ENCODE measurements at places on chromosomes 2 and 18. TPM values are rescaled to one million over a fixed set of nuclear protein-coding genes. Genes with fewer than 3 reads are reported as not detected.

DNA sequence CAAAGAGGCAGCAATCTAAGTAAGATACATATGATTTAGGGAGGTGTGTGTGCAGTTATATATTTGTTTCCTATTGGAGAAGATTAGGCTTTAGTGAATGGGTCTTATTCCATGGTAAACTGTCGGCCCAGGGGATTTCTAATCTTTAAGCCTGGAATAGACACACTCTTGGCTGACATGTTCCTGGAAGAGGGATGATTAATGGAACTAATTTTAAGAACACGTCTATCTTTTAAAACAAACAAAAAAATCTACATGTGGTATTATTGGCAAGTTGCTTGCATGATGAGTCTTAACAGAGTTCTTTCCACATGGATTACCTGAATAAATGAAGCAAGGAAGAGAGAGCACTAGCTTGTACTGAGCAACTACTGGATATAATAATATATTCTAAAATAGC, 114.2 kb upstream of the NT5C1B start:
- no peak for DNase-seq

Gene GPR35
- total RNA-seq: 0.25 TPM

Gene SMAD2
- total RNA-seq: 77.7 TPM

DNA sequence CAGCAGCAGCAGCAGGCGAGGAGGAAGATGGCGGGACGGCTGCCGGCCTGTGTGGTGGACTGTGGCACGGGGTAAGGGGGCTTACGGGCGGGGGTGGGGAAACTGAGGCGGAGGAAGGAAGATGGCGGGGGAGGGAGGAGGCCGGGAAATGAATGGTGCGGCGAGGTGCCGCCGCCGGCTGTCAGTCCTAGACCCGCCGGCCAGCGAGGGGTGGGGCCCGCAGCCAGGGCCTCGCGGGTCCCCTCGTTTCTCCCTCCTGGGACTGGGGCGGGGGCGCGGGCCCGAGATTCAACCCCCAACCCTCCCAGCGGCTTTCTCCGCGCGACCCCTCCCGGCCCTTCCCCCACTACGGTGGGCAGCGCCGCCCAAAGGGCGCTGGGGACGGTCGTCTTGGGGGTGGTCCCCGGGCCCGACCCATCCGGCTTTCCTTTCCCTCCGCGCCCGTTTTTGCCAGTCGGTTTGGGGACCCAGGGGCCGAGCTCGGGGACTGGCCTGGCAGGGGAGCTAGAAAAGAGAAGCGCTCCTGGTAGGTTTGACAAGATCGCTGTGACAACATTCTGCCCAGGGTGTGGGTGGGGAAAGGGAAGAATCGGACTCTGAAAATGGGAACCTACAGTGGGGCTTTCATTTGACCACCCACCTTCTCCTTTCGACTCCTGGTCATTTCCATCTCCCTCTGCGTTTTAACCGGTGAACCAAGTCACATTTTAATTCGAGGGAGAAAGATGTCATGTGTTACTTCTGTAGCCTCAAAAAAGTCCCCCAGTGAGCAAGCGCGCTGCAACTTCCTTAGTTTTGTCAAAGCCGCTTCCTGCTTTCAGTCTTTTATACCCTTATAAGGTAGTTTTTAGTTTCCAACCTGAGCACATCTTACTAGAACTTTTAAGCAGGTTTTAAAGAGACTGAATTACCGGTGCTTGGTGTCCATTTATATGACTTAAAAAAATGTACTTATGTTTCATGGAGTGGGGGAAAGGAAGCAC, 655 bp downstream of the ACTR3 start:
- peak; percentile 83 for DNase-seq

Gene PMAIP1
- total RNA-seq: 5.3 TPM

DNA sequence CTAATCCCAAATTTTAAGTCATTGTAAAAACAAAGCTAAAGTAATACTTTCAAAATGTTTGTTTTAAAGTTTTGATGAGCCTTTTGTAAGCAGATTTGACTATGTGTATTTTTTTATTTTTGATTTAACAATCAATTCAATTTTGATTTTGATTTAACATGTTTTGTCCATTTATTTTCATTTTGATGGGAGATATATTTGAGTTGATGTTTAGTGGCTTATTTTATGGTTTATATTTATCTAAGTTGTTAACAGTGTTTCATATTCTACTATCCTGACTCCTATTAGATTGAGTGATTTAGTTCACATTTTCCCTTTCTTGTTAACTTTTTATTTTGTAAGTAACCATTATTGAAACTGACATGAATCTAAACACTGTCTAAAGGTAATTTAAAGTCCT, 44.7 kb downstream of the TMEM18 start:
- DNase-seq: no peak

DNA sequence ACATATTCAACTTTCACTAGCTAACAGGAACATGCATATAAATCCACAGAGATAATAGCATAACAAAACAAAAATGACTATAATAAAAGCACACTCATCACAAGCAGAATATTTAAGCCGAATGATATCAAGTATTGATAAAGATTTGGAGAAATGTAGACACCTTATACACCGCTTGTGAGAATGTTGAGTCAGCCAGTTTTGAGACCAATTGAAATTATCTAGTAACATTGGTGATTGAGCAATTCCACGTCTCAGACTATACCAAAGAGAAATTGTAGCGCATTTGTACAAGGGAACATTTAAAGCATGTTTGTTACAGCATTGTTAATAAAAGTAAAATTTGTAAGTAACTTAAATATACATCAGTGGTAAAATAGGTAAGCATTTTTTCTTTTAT, 402.9 kb upstream of the FIGN start:
- no peak for DNase-seq

GRCh38 chr2:121505005-121505404, 25.7 kb upstream of the RNU4ATAC start:
- peak; percentile 92 for DNase-seq

DNA sequence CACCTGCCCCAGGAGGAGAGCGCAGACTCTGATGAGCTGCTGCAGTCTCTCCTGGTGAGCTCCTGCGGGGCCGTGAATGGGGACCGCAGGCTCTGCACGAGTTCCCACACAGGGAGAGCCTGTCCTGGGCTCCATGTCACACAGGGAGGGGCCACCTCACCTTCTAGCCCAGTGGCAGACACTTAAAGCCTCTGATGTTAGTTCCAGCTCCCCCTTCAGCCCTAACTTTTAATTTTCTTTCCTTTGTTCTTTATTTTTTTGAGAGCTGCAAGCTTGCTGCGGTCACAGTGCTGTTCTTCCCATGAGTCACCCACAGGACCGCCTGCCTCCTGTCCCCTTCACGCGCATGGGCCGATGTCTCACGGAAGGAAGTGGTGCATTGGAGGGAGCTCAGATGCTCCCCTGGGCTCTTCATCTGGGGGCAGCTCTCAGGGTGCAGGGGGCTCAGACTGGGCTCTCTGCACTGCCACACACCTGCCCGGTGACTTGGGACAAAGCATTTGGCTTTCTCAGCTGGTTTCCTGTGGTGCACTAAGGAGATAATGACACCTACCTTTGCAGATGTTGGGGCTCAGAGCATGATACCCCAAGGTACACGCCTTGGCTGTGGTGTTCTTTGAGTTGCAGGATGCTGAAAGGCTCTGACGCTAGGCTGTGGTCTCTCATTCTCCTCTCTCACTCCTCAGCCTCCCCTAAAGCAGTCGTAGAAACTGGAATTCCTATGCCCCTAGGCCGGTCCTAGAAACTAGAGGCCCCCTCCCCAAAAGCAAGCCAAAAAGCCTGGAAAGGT, 37.2 kb upstream of the PXDN start:
- no peak for DNase-seq

GRCh38 chr2:101127319-101128056, 23.7 kb downstream of the TBC1D8 start:
- no peak for DNase-seq

GRCh38 chr2:126623000-126623399, 33.0 kb upstream of the GYPC start:
- DNase-seq: no peak

GRCh38 chr2:1680222-1681016, 63.9 kb downstream of the PXDN start:
- DNase-seq: no peak

- peak; percentile 60 for DNase-seq
These were observed 55.3 kb downstream of the KCTD1 start for GRCh38 chr18:26493021-26493420.

Gene ATP8B1
- total RNA-seq: 43.4 TPM

- DNase-seq: no peak
These were observed 6.8 kb downstream of the B4GALT6 start for GRCh38 chr18:31677592-31677991.

- peak; percentile 40 for DNase-seq
These were observed 32.8 kb downstream of the LPIN2 start for GRCh38 chr18:2979871-2980790.

- no peak for DNase-seq
These were observed 100.2 kb downstream of the ARHGAP15 start for GRCh38 chr2:143229411-143229810.

DNA sequence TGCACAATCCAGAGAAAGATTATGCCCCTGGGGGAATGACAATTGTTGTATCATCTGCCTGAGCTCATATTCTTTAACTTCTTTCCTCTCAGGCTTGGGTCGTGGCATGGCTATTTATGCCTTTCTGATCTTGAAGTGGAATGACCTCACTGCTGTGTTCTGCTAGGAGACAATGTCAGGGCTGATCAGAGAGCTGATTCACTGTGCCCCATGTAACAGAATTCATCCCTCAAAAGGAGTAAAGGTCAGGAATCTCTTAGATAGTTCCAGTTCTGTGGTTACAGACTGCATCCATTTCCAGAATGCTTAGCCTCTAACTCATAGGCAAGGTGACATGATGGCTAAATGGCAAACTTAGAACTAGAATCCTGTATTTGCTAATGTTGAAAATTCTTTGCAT, 511.7 kb upstream of the CNTNAP5 start:
- no peak for DNase-seq

DNA sequence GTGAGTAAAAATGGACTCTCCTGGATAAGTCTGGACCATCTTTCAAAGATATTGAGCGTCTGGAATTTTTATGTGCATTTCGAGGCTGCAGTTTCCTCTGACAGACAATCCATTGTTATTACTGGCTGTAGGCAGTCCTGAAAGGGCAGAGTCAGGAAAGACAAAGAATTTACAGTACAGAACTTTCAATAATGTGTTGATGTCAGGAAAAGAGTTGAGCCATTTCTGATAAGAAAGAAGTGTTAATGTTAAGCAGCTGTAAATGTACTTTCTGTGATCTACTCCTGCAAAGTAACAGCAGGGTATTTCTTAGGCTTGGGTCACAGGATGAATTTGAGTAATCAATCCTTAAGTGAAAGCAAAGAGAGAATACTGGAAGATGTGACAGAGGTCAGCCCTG, 29.8 kb downstream of the TSPYL6 start:
- DNase-seq: no peak

DNA sequence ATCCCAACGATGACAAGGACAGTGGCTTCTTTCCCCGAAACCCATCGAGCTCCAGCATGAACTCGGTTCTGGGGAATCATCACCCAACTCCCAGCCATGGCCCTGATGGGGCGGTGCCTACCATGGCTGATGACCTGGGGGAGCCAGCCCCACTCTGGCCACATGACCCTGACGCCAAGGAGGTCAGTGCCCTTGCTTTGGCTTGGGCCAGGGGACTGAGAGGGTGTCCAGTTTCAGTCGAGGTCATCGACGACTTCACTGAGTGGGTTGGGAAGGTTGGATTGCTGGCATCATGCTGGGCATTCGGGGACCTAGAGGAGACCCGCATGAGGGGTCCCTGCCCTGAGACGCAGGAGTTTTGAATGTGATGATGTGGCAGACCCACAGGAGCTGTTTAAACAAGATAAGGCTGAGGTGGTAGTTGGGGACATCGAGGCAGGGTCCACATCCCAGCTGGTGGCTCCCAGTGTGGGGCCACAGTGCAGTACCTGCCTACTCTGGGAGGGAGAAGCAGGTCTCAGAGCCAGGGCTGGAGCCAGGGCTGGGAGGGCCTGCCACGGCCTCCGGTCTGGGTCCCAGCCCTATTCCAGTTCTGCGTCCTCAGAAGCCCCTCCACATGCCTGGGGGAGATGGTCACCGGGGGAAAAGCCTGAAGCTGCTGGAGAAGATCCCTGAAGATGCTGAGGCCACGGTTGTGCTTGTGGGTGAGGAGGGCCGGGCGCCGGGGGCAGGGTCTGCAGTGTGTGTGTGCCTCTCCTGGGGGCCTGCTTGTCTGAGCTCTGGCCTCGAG, 6.0 kb downstream of the SLC4A3 start:
- DNase-seq: no peak

- DNase-seq: no peak
These were observed 15.4 kb upstream of the ROCK2 start for GRCh38 chr2:11359865-11360264.

Gene PIAS2
- total RNA-seq: 25.0 TPM

DNA sequence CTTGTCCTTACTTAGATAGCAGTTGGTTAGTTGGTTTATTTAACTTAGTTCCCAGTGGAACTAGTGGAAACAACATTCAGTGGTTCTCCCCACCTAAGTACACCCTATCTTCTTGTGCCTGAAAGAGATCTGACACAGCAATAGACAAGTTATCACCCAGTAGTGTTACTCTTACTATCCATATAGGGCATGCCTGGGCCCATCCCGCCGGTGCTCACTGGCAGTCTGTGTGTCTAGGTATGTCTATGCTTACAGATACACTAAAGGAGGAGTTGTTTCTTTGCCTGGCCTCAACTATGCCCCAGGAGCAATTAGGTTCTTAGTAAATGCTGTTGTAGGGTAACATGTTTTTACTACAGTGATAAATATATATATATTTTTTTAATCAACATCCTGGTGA, 12.0 kb upstream of the NRP2 start:
- no peak for DNase-seq

DNA sequence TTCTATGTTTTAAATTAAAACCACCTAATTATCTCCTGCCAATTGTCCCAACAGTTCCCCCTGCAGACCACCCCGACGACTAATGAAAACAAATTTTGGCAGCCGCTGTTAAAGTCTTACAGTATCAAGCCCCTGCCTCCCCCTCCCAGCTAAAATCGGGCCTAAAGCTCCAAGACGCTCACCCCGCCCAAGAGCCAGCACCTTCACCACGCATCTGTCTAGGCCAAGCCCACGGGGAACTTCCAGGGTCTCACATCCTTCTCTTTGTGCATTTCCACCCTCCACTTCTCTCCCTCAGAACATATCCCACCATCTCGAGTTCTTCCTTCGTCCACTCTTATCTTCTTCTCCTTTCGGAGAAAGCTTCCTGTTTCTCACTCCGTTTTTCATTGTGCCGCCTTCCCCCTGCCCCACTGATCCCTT, 445 bp downstream of the PRPF40A start:
- DNase-seq: peak; percentile 55

- DNase-seq: peak; percentile 3
These were observed 32.9 kb downstream of the SP140 start for GRCh38 chr2:230258483-230258882.

Gene AQP12A
- not detected for total RNA-seq

Gene SERPINB11
- total RNA-seq: not detected

DNA sequence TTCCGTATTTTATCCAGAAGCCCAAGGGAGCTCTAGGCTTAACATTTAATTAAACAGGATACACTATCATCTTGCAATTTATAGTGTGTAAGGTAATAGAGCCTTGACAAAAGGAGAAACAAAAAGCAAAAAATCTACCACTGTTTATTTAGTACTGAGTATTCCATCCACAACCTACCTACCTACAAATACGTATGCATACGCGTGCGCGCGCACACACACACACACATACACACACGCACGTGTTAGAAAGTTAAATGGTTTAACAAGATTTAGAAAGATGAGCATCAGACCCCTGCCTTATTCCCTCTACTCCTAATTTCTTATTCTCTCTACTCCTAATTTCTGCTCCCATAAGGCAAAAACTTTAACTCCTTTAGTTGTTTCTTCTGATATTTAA, 14.6 kb upstream of the ACTR2 start:
- DNase-seq: no peak
